ENCODE measurements at places on chromosomes 4 and X.

DNA sequence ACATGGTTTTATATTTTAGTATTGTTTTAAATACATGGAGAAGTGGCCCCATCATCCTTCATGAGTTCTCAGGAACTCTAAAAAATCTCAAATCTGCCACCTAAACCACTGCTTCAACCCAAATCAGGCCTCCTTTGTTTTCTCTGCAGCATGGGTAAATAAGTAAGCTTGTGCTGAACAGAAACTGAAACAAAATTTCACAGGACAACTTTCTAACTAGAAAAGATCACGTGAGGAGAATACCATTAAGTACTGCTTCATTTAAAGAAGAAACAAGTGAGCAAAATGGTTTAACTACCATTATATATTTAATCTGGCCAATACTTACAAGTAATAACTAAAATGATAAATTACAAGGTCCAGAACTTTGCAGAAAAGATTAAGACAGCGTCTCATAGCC, 2.5 kb downstream of the ARAP2 start:
- no peak for DNase-seq

DNA sequence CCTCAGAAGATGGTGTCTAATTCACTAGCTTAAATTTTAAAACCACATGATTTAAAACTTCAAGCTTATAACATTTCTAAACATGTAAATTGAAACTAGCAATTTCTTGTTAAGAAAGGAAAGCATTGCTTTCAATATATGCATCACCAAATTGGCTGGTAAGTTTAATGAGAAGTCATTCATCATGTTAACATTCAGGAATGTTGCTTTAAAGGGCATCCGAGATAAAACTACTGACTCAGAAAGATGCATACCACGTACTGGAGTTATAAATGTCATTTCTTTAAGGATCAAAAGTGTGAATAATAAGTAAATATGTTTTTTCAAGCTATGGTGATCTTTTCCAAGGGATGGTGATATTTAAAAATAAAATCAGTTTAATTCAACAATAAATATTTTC, 83.3 kb upstream of the VCX2 start:
- no peak for DNase-seq

DNA sequence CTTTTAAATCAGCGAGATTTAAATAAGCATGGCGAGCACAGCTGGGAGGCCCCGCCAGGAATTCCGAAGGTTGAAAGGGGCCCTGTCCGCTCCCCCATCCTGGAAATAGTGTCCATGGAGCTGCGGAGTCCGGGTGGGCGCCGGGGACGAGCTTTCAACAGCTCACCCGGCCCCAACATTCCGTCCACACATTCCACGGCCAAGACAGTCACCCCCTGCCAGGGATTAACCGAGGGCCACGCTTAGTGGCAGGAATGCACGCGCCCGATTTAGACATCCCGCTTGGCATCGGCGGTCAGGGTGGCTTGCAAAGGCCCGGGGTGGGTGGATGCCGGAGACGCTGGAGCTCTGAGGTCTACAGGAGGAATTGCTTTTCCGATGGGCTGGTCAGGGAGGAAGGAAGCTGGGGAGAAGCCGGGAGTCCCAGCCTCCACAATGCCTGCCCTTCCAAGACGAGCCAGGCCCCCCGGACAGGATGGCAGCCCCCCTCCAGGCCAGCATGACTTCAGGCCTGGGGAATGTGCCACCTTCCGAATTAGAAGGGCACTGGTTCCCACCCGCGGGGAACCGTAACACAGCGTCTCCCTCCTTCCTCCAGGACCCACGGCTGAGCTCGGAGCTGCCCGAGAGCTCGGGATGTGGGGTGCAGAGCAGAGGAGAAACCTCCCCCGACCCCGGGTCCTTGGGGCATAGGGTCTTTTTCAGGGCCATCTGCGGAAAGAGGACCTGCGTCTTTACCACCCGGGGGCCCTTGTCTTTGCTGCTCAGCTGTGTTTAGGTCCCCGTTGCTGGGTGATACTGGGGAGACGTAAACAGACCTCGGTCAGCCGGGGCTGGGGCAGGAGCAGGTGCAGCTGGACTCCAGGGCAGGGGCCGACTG, 26.9 kb upstream of the PPP2R3B start:
- no peak for DNase-seq

GRCh38 chrX:24648495-24648894, 1.3 kb upstream of the PCYT1B start:
- DNase-seq, result no peak

DNA sequence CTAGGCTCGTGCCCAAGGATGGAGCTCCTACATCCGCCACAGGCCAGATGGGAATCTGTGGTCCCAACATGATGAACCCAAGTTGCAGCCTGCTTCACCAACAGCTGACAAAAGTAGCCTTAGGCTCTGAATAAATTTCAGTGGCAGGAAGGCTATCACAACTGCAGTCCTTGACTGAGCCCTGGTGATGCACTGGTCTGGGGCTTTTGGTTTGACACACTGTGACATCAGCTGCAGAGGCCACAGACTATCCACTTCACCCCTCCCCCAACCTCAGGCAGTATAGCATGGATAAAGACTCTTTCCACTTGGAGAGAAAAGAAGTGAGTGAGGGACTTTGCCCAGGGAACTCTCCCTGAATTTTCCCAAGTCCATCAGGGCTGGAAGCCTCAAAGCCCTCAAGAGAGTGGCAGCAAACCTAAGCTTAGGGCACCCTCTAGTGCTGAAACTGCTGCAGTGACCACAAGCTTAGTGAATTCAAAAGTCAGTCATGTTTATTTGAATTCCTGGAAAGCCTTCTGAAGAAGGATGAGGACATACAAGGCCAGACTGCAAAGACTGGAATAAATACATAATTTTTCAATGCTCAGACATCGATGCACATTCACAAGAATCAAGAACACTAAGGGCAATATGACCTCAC, 135.0 kb upstream of the TENT5D start:
- peak; percentile 5 for DNase-seq
